ENCODE measurements at places on chromosomes 13 and 19. TPM values are rescaled to one million over a fixed set of nuclear protein-coding genes. Genes with fewer than 3 reads are reported as not detected.

The S1PR4 gene
- total RNA-seq, result 3.6 TPM

The NKPD1 gene
- total RNA-seq, result 0.13 TPM

The BRCA2 gene
- total RNA-seq, result 4.8 TPM

The SLC7A10 gene
- total RNA-seq, result not detected

The FUT3 gene
- not detected for total RNA-seq

The BSG gene
- 355 TPM for total RNA-seq

The METTL21C gene
- total RNA-seq, result not detected

The PIN1 gene
- total RNA-seq, result 101 TPM

The LYPD4 gene
- not detected for total RNA-seq

The RINL gene
- 6.8 TPM for total RNA-seq

The POU2F2 gene
- 1.4 TPM for total RNA-seq

The ZNF563 gene
- total RNA-seq, result 2.7 TPM

The MYBPC2 gene
- not detected for total RNA-seq

The ERICH4 gene
- total RNA-seq, result not detected

The ZIK1 gene
- 3.4 TPM for total RNA-seq

The MBD3L5 gene
- not detected for total RNA-seq

The FXYD3 gene
- not detected for total RNA-seq

The JSRP1 gene
- not detected for total RNA-seq

The PDX1 gene
- total RNA-seq, result not detected

The IL17D gene
- 4.0 TPM for total RNA-seq

The ZNF460 gene
- 106 TPM for total RNA-seq

The MAG gene
- 0.69 TPM for total RNA-seq

The HIF3A gene
- 41.9 TPM for total RNA-seq

The ACP7 gene
- 0.06 TPM for total RNA-seq

The KCNC3 gene
- total RNA-seq, result under 0.01 TPM

The TEX26 gene
- not detected for total RNA-seq

The GNG7 gene
- total RNA-seq, result 0.49 TPM

The ZNF177 gene
- 0.32 TPM for total RNA-seq

The DUS3L gene
- total RNA-seq, result 21.2 TPM

The TMEM255B gene
- total RNA-seq, result 27.5 TPM

The LILRB4 gene
- total RNA-seq, result not detected

The PRODH2 gene
- total RNA-seq, result not detected

The NAPSA gene
- not detected for total RNA-seq

The MAP1S gene
- total RNA-seq, result 24.1 TPM

The DMKN gene
- not detected for total RNA-seq

The CRX gene
- under 0.01 TPM for total RNA-seq

The LENG9 gene
- total RNA-seq, result 4.8 TPM

The ZSCAN4 gene
- not detected for total RNA-seq

The PRR20B gene
- not detected for total RNA-seq

The SLC25A41 gene
- not detected for total RNA-seq

The BICRA gene
- 1.6 TPM for total RNA-seq

The C3 gene
- total RNA-seq, result 4.5 TPM

The ZNF844 gene
- total RNA-seq, result 2.3 TPM

The SWSAP1 gene
- total RNA-seq, result 0.57 TPM

The GFY gene
- not detected for total RNA-seq

The CYP2F1 gene
- total RNA-seq, result not detected

The ZGLP1 gene
- total RNA-seq, result 0.44 TPM

Measured in bladder microvascular endothelial cell (primary cell).